ENCODE measurements at places on chromosomes 6 and 20.

GRCh38 chr6:85458184-85458583 is 8.3 kb downstream of the NT5E start:
- DNase-seq = no peak

- no peak for DNase-seq
These were observed 34.2 kb downstream of the FAM184A start for GRCh38 chr6:119044255-119044654.

DNA sequence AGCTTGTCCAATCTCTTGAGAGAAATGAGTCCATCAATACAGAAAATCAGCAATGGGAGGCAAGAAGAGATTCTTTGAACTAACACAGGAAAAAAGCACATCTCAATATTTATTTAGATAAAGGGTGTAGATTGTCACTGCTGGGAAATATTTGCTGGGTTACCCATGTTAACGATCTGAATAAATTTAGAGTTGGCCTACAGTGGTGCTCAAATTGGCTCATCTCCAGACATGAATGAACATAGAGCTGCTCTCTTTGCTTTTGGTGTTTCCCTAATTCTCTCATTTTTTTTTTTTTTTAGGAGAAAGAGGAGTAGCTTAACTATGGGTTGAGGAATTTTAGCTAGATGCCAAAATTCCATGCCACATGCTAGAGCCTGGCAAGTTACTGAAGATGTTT is 471.2 kb downstream of the PKHD1 start:
- DNase-seq = no peak

- DNase-seq = no peak
These were observed 15.2 kb upstream of the ATXN1 start for GRCh38 chr6:16776394-16777017.

- DNase-seq = no peak
These were observed 74.9 kb upstream of the CLDN20 start for GRCh38 chr6:155188707-155189496.

- no peak for DNase-seq
These were observed 3.8 kb downstream of the EZR start for GRCh38 chr6:158815379-158815724.

GRCh38 chr20:47392015-47392720 is 35.7 kb upstream of the ZMYND8 start:
- DNase-seq = no peak

DNA sequence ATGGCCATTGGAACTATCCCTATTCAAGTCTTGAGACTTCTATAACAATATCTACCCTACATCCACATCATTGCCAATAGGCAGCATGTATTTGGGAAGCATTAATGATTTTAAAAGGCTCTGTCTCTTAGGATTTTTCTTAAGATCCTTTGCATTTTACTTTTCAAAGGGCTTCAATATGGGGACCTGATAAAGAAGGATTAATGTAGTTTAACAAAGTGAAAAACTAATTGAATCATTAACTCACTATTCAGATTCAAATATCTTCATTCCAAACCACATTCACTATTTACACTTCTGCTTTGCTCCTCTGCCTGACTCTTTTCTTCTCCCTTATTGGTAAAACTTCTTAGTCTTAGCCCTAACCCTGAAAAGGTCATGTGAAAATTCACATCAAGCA is 333.0 kb downstream of the EPHA7 start:
- DNase-seq = no peak

DNA sequence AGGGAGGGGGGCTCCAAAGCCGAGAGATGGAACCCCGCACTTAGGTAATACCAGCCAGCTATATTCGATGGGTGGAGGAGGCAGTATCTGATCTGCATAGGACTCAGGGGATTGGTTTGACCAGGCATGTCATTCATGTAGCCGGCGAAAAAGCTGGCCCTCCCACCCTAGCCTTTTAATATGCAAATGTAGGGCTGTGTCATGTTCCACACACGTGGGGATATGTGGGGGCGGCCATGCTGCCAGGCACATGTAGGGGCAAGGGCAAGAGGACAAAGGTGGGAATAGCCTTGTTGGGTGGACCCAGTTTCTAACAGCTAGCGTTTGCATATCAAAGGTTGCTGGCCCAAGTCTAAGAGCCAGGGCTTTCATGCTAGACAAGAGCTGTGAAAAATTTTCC is 39.1 kb upstream of the DDR1 start:
- DNase-seq = no peak

GRCh38 chr6:13295576-13295975 is 32.8 kb downstream of the TBC1D7 start:
- DNase-seq = no peak

DNA sequence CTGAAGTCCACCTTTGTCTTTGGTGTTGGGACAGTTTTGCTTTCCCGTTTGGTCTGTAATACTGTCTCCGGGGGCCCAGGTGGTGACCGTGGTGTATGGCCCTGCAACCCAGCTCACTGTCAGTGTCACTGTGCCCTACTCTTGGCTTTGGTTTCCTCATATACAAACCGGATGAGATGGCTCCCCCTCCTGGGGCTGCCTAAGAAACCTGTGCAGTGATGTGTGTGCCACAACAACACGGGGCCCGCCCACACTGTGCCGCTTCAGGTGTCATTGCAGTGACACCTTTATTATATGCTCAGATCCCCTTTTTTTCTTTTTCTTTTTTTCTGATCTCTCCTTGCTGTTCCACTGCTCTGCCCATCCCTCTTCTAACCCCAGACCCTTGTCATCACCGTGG is 73.9 kb downstream of the RAMACL start:
- no peak for DNase-seq

GRCh38 chr6:169343886-169344749 is 90.5 kb upstream of the THBS2 start:
- no peak for DNase-seq

DNA sequence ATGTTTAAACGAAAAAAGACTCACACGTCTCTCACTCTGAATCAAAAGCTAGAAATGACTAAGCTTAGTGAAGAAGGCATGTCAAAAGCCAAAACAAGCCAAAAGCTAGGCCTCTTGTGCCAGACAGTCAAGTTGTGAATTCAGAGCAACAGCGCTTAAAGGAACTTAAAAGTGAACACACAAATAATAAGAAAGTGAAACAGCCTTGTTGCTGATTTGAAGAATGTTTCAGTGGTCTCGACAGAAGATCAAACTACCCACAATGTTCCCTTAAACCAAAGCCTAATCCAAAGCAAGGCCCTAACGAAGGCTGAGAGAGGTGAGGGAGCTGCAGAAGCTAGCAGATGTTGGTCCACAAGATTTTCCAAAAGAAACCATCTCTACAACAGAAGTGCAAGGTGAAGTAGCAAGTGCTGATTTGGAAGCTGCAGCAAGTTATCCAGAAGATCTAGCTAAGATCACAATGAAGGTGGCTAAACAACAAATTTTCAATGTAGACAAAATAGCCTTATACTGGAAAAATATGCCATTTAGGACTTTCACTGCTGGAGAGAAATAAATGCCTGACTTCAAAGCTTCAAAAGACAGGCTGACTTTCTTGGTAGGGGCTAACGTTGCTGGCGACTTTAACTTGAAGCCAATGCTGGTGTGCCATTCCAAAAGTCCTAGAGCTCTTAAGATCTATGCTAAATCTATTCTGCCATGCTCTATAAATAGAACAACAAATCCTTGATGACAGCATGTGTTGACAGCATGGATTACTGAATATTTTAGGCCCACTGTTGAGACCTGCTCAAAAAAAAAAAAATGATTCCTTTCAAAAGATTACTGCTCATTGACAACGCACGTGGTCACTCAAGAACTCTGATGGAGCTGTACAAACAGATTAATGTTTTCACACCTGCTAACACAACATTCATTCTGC is 40.3 kb downstream of the SEC63 start:
- DNase-seq = no peak

DNA sequence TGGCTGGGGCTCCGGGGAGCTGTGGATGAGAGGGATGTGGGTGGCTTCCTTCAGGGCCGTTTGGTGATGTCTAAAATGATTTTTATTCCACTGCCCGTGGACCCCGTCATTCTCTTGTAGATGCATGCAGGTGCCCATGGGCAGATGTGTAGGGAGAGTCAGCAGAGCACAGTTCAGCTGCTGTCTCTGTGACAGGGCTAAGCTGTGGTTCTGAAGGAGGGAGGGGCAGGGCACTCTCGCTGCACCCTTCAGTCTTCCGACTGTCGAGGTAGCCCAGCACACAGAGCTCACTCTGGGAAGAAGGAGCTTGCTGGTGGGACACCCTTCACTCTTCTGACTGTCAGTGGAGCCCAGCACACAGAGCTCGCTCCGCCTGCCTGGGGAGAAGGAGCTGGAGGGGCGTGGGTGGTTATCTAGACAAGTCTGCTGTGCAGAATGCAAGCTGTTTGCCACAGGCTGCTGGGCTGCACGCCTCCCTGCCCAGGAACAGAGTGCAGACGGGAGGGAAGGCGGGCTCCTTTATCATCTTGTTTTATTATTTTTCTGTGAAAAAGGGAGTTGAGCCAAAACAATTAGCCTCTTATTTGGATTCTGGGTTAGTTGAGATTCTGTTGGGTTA is 28.4 kb upstream of the ADRM1 start:
- peak; percentile 20 for DNase-seq

DNA sequence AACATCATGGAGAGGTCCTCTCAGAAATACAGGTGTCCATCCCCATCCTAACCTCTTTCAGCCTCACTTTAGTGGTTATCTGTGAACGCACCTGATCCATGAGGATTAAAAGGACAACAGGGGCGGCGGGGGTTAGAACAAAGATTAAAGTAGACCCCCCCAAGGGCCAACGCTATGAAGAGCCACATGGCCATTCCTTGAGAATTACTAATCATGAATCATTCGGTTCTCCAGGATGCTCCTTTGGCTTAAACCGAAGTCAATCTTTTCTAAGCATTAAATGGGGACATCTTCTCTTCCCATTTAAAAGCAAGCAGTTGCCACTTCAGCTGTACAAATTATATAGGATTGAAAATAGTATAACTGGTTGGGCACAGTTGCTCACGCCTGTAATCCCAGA is 212.4 kb downstream of the GMPR start:
- no peak for DNase-seq

DNA sequence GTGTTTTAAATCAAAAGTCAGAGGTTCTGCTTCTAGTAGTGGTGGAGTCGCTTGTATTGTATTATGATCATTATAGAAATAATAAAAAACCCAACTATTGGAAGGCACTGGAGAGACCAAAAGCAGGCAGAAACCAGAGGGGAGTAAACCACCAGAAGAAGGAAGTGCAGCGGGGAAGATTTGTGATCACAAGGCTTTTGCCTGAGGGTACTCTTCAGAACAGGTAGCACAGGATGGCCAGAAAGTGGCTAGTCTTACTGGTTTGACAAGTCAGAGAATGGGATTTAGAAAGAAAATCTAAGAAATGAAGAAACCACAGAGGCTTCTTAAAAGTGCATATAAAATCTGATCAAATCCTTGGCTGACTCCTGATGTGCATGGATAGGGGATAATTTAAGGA is 24.0 kb downstream of the MAPK13 start:
- DNase-seq = no peak

- DNase-seq = no peak
These were observed 59.4 kb upstream of the PRELID3B start for GRCh38 chr20:59101961-59102360.

- DNase-seq = no peak
These were observed 929.3 kb upstream of the MAN1A1 start for GRCh38 chr6:120278689-120279396.

- DNase-seq = no peak
These were observed 20.4 kb upstream of the MAP3K4 start for GRCh38 chr6:160971171-160971570.

DNA sequence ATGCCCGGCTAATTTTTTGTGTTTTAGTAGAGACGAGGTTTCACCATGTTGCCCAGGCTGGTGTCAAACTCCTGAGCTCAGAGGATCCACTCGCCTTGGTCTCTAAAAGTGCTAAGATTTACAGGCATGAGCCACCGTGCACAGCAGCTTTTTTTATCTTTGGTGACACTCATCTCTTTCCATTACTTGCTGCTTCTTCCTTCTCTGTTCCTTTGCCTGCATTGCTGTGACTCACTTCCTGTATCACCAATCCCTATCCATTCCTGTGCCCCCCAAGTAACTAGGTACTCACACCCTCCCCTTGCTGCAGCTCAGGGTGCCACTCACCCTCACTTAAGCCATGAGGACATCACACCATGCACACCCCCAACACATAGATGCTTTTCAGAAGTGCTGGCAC is 24.6 kb downstream of the KHDC1L start:
- no peak for DNase-seq

DNA sequence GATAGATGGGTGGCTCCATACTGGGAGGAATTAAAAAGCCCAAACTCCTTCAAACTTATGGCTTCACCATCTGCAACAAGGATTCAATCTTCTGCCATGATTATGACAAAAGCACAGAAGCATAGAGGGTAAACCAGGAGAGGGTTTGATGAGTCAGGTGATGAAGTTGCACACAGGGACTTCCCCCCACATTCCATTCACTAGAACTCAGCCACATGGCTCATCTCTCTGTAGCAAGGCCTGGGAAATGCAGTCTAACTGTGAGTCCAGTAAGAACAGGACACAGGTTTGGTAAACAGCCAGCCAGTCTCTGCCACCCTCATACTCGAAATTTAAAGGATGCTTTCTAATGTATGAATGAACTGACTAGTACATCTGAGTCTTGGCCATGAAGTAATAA is 142.9 kb downstream of the HIVEP2 start:
- DNase-seq = no peak

- no peak for DNase-seq
These were observed 628.1 kb upstream of the CITED2 start for GRCh38 chr6:140002396-140003022.

DNA sequence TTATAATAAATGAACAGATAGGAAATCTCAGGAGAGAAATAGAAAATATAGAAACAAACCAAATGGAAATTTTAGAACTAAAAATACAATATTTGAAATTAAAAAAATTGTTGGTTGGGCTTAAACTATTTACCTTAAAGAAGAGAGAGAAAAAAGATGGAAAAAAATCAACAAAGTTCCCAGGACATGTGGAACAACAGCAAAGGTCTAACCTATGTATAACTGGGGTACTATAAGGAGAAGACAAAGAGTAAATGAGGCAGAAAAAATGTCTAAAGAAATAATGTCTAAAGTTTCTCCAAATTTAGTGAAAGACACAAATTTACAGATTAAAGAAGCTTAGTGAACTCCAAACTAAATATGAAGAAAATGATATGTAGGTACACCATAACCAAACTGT is 41.1 kb upstream of the ZBTB24 start:
- DNase-seq = no peak

DNA sequence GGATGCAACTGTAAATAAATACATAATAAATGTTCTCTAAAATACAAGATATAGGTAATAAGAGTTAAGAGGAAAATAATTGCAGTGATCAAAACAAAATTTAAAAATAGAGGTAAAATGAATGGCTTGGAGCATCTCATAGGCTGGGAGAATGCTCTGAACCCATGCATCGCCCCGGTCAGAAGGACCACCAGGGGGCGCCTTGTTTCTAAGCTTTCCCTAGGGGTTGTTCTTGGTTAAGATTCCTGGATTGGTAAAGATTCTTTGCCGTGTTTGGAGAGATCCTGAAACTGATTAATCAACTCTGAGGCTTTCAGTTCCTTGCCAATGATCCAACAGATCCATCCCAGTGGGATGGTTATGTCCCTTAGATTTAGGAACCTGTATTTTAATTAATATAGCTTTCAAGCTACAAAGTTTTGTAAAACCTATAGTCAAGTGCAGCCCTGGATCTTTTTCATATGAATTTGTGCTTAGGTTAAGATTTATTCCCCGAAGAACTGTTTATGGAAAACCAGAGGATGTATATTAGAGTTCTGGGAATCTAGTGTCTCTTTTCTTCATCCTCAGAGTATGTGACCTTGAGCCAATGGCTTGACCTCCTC is 45.3 kb upstream of the PRELID3B start:
- peak; percentile 86 for DNase-seq

GRCh38 chr20:24027229-24027628 is 38.6 kb upstream of the GGTLC1 start:
- no peak for DNase-seq

Data from nephron progenitor cell (in vitro differentiated cells).